ENCODE measurements at places on chromosomes 4 and X.

DNA sequence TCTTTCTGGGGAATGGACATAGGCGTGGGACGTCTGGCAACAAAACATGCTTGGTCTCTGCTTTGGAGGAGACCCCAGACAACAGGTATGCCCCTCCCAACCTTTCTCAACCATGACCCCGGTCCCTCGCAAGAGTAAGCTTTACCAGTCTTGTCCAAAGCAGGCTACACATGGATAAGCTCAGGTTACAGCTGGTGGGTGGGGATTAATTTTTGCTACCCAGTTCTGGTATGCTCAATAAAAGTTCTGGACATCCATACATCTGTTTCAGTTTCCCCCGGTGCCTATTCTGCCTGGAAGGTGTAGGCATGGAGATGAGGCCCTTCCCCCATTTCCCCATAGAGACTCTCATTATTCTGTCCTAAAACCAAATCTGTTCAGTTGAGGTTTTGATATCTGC is 54.5 kb upstream of the NOCT start:
- DNase-seq, result no peak

DNA sequence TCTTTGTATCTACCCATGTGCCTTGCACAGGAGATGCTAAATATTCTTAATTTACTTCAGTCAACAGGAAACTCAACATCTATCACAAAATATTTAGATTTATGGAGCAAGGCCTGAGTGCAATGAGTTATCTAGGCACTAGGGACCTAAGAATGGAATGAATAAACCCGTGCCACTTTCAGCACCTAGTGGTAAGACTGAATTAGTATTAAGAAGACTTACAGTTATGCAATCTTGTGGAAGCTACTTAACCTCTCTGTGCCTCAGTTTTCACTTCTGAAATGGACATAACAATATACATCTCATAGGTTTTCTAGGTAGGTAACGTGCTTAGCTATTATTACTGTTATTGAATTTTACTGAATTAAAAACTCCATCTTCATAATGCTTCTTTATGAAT is 144.6 kb upstream of the MAP3K15 start:
- no peak for DNase-seq

- no peak for DNase-seq
Measured at GRCh38 chr4:138909587-138909986, 106.0 kb upstream of the NOCT start.

DNA sequence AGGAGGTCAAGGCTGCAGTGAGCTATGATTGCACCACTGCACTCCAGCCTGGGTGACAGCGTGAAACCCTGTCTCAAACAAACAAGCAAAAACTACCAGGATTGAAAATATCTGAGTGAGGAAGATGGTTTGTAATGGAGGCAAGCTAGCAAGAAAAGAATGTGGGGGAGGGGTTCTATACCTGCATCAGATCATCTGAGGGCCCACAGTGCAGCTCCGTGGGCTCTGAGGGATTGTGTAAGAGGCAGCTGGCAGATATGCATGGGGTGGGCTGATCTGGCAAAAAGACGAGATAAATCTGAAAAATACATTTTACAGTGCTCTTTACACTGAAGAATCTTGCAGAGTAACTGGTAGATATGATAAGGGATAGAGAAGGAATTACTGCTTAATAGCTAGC is 28.9 kb upstream of the CHRNA9 start:
- DNase-seq, result no peak

GRCh38 chrX:19772822-19773628 is 114.4 kb downstream of the SH3KBP1 start:
- no peak for DNase-seq

DNA sequence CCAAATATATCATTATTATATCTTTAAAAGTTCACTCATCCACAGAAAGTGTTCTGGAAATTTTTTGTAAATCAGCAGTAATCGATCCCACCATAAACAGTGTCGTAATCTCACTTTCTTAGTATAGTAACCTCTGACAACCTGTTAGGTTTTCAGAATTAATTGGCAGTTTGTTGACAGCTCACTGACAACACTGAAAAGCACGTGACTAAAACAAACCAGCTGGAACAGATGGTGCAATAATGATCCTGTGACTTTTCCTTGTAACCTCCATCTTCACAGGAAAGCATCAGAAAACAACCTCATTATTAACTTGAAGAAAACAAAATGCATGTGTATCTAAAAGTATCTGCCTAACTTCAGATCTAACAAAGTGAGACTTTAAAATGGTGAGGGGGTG is 48.5 kb downstream of the FSTL5 start:
- no peak for DNase-seq

GRCh38 chr4:2400841-2401609 is 17.4 kb downstream of the ZFYVE28 start:
- no peak for DNase-seq

GRCh38 chrX:114344756-114345349 is 239.0 kb upstream of the HTR2C start:
- DNase-seq, result no peak

DNA sequence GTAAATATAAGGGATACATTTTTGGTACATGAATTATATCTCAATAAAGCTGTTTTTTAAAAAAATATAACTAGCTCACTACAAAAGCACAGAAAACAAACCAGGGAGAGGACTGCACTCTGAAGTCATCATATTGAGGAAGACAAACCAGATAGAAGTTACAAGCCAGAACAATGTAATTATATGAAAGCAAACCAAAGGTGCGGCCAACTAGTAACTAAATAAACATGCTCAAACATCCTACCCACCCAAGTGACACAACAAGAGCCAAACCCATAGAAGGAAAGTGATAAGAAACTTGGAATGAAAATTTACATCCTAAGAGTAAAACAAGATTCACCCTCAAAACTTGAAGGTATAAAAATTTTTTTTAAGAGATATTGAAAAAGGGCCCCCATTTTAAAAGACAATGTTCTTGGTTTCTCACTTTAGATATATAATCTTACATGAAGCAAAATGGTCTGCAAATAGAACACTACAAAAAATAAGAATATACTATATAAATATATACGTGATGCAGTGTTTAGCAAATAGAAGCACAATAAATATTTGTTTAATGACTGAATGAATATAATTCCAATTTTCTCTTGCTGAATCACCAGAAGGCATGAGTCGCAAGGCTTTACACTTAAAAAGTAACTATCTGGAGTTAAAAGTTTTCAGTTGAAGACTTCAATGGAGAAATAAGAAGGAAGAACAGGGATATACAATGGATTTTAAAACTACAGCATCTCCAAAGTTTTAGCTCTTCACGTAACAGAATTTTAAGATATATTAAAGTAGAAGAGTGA is 4.0 kb upstream of the SH3D19 start:
- no peak for DNase-seq

GRCh38 chrX:21806691-21807090 is 32.7 kb upstream of the MBTPS2 start:
- no peak for DNase-seq

DNA sequence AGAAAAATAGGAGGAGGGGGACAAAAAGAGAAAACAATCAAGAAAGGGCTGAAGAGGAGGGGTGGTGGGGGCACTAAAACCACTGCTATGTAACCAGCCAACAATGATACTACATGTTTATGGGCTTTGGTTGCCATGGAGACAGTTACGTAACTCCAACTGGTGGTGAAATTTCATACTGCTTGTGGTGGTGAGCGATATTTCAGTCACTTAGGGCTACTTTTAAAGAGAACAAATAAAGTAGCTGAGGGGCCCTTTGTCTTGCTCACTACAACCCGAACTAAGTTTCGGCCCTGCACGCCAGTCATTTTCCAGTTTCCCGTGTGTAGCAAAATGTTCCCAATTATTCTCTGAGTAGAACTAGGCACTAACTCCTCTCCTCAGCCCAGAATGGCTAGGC is 275.2 kb upstream of the EDA2R start:
- DNase-seq, result no peak

DNA sequence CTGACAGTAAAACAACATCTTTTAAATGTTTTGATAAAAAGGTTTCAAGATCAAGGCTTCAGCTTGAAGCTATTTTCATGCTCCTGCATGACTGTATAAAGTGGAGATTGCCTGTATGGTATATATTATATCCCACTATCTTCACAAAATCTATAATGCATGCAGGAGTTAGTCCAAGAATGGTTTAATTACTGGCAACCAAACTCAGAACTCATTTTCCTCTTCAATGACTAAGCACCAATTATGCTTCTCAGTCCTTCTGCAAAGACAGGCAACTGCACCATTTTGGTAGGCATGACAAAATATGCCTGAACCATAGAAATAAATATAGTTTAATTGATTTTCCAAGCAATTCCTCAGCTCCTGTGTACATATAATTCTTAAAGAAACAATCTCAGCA is 54.5 kb downstream of the NPY5R start:
- no peak for DNase-seq

DNA sequence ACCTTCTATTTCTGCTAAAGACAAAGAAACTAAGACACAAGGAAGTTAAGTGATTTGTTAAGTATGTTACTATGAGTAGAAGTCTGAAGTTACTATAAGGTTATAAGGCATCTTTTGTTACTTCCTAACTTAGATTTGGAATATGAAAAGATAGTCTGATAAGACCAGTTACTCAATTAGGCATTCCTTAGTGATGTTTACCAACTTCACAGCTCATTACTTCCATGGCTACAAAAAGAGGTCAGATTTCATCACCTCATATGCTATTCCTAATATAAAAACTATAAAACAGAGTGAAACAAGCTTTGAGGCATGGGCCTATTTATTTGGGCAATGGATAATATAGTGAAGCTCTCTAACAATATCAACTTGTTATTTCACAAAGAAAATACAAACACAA is 143.1 kb downstream of the TBCK start:
- DNase-seq, result no peak

GRCh38 chrX:20711366-20711765 is 444.7 kb upstream of the RPS6KA3 start:
- DNase-seq, result no peak

- DNase-seq, result no peak
Measured at GRCh38 chr4:159983082-159983481, 880.2 kb downstream of the RAPGEF2 start.

DNA sequence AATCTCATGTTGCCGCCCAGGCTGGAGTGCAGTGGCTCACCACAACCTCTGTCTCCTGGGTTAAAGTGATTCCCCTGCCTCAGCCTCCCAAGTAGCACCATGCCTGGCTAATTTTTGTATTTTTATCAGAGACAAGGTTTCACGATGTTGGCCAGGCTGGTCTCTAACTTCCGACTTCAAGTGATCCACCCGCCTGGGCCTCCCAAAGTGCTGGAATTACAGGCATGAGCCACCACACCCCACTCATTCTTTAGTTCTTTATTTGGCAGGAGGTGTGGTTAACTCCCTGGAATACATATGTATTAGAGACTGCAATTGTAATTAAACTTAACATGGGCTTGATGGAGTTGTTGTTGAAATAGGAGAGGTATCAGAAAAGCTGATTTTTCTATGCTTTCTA is 1396.9 kb upstream of the IGFBP7 start:
- DNase-seq, result no peak

GRCh38 chrX:9495496-9495895 is 30.6 kb downstream of the TBL1X start:
- DNase-seq, result no peak

GRCh38 chr4:114132830-114133229 is 153.4 kb upstream of the ARSJ start:
- no peak for DNase-seq

DNA sequence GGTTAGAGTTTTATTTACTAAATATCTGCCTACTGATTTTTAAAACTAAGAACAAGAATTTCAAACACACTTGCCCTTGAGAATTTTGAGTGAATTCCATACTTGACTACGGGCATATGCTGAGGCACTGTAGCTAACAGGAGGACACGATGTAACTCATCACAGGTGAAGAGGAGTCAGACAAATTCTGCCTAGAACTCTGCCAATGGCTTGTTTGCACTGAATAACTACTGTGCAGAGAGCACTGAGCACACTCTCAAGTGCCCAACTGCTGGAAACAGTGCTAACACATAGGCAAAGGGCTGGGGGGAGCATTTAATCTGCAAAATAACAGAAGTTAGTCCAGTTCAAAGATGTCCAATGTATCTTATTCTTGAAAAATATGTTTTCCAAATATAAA is 104.4 kb downstream of the WDFY3 start:
- DNase-seq, result no peak

DNA sequence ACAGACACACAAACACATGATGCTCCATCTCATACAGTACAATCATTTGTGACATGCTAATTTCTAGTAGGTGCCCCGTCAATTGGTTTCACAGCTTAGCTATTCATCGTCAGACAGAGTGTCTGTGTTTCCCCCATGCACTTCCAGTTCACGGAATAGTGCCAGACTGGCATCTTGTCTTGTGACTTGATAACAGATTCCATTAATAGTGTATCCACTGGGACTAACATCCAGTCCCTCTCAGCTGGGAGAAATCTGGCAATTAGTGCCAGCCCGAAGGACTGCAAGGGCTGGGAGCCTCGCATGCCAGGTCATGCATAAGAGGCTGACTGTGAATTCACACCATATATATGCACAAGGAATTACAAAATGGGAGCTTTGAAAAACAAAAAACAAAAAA is 20.2 kb upstream of the GATB start:
- no peak for DNase-seq

GRCh38 chr4:8195431-8195830 is 3.7 kb upstream of the SH3TC1 start:
- no peak for DNase-seq

DNA sequence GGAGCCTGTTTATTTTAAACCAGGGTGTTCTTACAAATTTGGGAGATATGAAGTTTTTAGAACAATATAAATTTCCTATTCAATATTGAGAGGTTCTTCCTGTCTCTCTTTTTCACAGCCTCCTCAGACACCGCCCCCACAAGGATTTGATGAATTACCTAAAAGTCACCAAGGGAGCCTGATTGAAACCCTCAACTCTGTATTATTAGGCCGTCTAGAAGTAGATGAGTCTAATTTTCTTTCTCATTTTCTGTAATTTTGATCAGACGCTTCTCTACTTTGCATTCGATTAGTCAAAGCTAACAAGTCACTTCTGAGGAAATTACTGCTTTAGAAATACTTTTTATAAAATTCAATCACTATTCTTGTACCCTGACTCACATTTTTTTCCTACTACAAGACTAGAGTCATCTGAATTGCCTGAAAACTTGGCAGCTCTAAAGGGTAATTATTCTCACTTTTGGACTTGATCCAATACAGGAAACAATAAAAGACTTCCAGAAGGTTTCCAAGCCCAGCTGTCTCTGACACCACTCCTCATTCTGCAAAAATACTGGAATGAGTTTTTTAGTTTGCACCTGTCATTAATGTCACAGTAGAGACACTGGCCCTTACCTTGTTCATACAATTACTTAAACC is 111.2 kb downstream of the ELOVL6 start:
- DNase-seq, result no peak

- no peak for DNase-seq
Measured at GRCh38 chrX:100315566-100315965, 94.5 kb downstream of the PCDH19 start.
